ENCODE measurements at places on chromosomes 3 and 15.

DNA sequence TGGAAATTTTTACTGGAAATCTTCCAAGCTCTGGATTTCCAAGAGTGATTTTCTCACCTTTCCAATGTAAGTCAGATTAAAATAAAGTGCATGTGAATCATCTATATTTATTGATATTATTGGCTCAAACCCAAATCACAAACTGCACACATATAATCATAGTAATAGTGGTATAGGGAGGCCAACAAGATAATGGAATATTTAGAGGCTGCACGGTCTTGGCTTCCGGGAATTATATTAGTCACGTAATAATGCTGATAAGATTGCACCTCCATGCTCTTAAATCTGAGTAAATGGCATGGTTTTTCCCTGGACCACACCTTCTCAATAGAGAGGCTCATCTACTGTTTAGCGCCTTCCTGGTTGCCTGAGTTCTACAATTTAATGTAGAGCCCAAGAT, 567.1 kb upstream of the NR2F2 start:
- no peak for DNase-seq

DNA sequence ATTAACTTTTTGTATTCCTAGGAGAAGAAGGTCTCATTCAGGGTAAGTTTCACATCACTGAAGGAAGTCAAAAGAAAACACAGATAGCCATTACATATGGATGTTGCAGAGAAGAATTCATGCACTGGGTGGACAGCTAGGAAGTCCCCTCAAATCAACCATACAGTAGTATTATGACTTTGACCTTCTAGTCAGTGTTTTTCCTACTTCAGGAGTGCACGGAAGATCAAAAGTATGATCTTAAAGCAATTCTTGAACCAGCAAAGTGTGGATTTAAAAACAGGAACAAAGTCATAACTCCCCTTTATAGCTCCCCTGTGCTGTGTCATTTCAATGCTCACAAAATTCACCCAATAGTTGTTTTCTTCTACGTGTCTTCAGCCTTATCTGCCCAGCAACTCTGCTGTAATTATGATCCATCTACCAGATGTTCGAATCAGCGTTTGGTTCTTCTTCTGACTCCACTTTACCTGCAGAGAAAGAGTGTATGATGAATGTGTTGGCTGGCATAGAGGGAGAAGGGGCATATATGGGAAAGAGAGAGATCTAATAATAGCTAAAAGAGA, 118.1 kb upstream of the MEIS2 start:
- DNase-seq, result no peak

DNA sequence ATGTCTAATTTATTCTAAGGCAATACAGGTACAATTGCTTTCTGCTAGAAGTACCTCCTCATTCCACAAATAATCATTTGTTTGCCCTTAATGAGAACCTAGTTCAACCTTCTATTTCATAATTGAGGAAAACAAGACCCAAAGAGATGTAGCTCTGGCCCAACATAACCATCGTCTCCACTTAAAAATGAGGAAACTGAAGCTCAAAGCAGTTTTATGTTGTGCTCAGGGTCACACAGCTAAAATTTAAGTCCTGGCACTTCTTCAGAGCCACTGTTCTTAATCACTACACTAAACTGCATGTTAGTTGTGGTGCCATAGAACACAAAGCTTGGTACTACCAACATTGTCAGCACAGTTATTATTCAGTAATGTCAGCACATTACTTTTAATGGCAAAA, 108.0 kb downstream of the SERPINI1 start:
- DNase-seq, result no peak

- DNase-seq, result no peak
Measured at GRCh38 chr3:143207338-143207961, 87.9 kb downstream of the CHST2 start.

- no peak for DNase-seq
Measured at GRCh38 chr3:26984416-26985390, 362.1 kb downstream of the LRRC3B start.

DNA sequence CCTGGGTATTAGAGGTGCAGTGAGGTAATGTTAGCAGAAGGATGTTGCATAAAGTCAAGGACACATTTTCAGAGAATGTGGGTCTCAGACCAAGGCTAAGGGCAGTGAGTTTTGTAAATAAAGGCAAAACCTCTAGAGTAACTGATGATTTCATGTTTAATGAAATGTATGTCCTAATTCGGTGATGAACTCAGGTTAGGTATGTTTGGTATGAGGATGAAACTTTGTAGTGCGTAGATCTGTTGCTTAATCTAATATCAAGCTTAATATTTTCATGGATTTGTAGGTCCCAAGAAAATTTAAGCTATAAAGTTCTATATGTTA, 3.6 kb downstream of the USP50 start:
- no peak for DNase-seq

Data from CD4-positive, alpha-beta T cell treated with Interleukin-2 at 100 ng/mL for 4 hours (primary cell).